ENCODE measurements at places on chromosomes 13 and 19.

DNA sequence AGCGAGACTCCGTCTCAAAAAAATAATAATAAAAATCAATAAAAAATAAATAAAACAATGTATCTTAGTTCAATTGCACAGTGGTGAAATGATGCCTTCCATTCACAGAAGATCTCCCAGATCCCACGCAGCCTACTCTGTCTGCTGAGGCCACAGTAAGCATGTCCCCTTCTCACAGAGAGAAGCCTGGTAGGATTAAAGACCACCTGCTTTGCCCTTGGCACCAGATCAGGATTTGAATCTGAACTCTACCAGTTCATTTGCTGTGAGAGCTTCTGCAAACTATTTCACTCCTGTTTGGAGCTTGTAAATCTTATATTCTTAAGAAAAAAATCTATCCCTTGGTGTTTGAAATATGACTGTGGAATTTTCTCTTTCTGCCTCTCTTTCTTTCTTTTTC lies 2.2 kb upstream of the SLC7A1 start:
- no peak for DNase-seq

- no peak for DNase-seq
Observed at GRCh38 chr13:100876044-100876403, 201.4 kb upstream of the TMTC4 start.

DNA sequence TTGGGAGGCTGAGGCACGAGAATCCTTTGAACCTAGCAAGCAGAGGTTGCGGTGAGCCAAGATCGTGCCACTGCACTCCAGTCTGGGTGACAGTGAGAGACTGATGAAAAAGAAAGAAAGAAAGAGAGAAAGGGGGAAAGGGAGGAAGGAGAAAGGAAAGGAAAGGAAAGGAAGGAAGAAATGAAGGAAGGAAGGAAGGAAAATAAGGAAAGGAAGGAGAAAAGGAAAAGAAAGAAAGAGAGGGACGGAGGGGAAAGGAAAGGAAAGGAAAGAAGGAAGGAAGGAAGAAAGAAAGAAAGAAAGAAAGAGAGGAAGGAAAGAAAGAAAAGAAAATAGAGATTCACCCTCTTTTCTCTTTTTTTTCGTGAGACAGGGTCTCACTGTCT lies 8.7 kb downstream of the PDE4A start:
- no peak for DNase-seq

DNA sequence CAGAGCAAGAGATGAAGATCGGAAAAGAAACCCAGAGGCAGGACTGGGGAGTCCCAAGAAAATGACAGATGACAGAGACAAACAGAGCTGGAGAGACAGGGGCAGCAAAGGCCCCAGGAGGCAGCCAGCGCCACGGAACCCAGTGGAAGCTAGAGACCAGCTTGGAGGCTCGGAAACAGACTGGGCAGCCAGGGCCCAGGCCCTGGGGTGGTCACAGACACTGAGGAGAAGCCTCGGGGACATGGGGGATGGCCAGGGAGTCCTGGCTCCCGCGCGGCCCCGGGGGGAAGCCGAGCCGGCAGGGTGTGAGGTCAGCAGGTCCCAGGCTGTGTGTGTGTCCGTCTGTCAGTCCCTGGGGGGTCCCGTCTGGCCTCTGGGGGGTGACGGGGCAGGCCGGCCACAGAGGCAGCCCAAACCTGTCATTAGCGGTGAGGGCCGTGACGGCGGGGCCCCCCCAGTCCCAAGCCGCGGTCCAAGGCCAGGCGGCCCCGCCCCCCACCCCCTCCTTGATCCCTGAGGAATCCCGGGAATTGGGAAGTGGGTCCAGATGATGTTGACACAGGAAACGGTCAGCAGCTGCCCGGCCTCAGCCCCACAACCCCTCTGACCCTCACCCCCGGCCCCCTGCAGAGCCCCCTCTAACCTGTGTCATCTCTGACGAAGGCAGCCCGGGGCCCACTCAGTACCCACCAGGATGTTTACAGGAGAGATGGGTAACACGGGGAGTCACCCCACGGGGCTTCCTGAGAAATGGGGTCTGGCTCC lies 2.5 kb upstream of the TMEM190 start:
- no peak for DNase-seq

GRCh38 chr19:48737360-48737998 lies 2.9 kb downstream of the RASIP1 start:
- DNase-seq, result no peak

GRCh38 chr13:53191091-53191490 lies 162.5 kb downstream of the OLFM4 start:
- DNase-seq, result no peak

GRCh38 chr19:39637891-39638290 lies 17.8 kb upstream of the LGALS16 start:
- DNase-seq, result no peak

DNA sequence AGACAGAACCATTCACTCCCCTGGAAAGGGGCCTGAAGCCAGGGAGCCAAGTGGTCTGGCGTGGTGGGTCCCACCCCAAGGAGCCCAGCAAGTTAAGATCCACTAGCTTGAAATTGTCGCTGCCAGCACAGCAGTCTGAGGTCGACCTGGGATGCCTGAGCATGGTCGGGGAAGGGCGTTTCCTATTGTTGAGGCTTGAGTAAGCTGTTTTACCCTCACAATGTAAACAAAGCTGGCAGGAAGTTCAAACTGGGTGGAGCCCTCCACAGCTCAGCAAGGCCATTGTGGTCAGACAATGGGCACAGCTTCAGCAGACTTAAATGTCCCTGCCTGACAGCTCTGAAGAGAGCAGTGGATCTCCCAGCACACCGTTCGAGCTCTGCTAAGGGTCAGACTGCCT lies 195.6 kb upstream of the DACH1 start:
- DNase-seq, result no peak

- DNase-seq, result no peak
Observed at GRCh38 chr19:23799321-23799720, 40.6 kb upstream of the ZNF681 start.

DNA sequence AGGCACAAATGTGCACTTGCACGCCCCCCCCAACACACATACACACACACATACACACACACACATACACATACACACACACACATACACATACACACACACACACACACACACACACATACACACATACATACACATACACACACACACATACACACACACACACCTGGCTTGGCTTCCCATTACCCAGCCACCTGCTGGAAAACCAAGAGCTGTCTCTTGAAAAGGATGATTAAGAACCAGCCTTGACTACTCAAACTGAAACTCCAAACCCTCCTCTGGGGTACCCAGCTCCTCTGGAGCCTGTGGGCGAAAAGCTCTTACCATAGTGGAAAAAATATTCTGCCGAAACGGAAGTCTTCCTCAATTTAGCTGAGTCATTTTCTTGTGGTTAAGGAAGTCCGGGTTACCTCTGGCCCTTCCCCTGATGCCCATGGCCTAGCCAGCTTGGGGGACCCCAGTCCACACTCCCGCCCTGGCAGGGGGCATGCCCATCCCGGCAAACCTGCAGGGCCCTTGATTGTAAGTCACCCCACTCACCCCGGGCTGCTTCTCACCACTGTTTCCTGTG lies 21.9 kb downstream of the CEBPA start:
- DNase-seq, result no peak

DNA sequence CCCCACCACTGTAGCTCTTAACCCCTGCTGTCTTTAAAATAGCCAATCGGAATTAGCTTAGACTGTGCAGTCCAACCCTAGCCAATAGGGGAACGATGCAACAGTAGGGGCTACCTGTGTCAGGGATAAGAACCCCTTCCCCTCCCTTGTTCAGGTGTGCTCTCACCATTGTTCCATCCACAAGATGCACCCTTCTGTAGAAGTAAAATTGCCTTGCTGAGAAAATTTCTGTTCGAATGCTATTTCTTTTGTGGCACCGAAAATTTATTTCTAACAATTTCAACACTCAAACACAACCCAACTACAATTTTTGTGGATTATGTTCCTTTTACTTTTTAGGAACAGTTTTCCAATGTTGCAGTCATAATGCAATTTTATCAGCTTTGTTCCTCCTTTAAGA lies 3.6 kb upstream of the ZNF583 start:
- no peak for DNase-seq

- DNase-seq, result no peak
Observed at GRCh38 chr13:100773923-100774663, 99.5 kb upstream of the TMTC4 start.

DNA sequence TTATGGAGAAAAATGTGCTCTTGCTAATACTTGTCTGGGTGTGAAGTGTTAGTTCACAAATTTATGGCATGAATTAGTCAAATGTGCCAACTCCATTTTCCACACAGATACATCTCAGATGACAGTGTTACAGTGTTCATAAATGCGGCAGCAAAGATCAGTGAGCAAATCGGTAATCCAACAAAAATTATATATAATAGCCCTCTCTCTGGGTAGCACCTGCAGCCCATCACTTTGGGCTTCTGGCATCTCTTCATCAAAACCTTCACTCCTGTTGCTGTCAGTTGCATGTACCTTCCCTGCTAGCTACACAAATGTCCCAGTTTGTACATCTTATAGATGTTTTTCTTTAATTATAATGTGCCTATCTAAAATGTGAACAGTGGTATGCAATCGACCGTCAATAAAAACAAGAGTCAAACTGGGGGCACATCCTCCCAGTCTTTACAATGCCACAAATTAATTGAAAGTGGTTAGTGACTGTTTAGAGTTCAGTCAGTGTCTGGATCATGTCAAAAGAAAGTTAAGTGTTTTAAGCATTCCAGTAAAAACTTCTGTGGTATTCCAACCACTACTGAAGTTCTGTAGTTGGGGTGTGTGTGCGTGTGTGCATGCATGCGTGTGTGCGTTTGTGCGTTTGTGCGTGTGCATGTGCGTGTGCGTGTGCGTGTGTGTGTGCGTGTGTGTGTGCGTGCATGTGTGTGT lies 448.9 kb downstream of the DCT start:
- DNase-seq, result no peak

- no peak for DNase-seq
Observed at GRCh38 chr13:112252804-112253590, 123.2 kb upstream of the SPACA7 start.

DNA sequence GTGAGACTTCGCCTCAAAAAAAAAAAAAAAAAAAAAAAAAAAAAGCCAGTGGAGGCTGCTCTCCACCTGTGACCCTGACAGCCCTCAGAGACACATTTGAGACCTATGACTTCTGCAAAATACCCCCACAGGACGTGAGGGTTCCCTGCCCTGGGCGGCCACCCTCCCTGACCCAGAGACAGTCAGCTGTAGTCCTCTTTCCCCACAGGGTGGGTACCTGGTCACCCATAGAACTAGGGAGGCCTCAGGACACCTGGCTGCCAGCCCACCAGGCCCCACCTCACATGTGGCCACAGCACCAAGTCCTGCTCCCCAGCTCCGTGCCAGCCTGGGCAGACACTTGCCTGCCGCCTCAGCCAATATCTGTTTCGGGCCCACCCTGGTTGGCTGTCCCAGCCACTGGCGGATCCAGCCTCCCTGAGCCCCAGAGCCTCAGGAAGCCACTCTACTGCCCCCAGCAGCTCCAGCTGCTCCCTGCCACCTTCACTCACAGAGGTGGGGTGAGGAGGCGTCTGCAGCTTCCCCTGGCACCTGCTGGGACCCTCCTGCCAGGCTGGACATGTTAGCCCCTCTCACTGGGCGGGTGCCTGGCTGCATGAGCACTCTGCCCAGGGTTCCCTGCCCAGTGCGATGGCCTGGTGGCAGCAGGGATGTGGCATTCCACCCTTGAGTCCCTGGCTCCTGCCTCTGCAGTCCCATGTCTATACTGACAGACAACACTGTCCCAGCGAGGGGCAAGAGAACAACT lies 6.9 kb downstream of the MKNK2 start:
- no peak for DNase-seq

DNA sequence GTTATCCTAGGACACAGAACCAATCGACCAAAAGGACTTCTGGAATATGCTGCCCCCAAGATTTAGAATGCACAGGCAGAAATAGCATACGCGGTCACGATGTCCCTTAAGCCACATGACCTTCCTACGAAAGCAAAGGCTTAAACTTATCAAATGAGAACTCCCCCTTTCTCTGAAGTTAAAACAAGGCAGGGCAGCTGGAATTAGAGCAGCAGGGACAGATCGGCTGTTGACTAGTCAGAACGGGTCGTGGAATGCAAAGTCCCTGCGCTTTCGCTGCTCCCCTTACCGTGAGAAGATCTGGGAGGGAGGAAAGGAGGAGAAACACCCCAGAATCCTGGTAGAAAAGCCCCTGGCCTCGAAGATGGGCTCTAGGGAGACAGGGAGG lies 799 bp upstream of the USPL1 start:
- DNase-seq, result peak; percentile 61

- no peak for DNase-seq
Observed at GRCh38 chr13:79287939-79288795, 117.9 kb downstream of the RBM26 start.
